ENCODE measurements at places on chromosomes 4 and X.
A peak's percentile ranks its signal among the peaks of the same experiment; 100 is the strongest.

DNA sequence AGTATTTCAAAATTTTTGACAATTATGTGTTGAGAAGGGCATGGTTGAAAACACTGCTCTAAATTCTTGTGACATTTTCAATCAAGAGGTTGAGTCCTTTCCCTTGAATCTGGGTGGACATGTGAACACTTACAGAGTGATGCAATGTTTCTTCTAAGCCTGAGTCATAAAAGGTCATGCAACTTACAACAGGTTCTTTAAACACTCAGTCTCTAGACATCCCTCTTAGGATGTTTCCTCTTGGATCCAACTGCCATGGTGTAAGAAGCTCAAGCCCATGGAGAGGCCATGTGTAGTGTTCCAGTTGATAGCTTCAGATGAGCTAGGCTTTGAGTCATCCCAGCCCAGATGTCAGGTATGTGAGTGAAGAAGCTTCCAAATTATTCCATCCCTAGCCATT lies 232.2 kb upstream of the MAOA start:
- no peak for DNase-seq

- no peak for DNase-seq
These were observed 16.0 kb downstream of the LRPAP1 start for GRCh38 chr4:3516061-3516835.

- DNase-seq = no peak
These were observed 12.0 kb downstream of the SPRY1 start for GRCh38 chr4:123408471-123409084.

- peak; percentile 81 for DNase-seq
These were observed 17.8 kb downstream of the SCD5 start for GRCh38 chr4:82780752-82781231.

DNA sequence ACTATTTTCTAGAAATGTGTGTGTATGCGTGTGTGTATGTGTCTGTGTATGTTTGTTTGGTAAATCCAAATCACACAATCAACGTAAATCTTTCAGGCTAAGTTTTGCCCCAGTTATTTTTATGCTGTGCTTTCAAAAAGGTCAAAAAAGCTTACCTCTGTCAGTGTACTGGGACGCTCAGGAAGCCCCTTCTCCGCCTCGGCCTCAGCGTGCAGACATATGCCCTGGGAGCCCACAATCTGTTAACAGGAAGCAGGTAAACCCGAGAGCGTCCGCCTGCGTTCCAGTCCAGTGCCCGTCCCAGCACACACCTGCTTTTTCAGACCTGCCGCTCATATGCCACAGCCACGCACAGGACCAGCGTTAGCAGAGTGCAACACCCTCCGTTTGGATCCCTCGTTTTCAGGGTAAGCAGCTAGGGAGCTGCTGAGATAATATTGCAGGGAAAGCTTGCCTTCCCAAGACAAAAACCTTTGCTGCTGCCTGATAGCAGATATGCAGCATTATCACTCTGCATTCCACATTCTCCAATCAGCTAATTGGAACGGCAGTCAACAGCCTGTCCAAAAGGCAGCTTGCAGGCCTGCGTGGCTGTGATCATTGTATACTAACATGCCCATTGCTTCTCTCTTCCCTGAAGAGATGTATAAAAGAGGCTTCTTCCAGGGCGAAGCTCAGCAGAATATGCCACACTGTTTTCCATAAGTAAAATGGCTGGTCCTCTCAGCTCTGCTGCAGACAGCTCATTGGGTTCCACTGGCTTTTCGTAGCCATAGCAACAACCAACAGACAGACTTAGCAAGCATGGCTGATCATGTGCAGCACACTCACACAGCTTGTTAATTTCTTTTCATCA lies at the start of gene SORBS2:
TSS of gene SORBS2 (minus strand) at position 686 of the 856 bp plus-strand sequence. CDS start 121,623 bp downstream, outside the sequence.
- no peak for DNase-seq

DNA sequence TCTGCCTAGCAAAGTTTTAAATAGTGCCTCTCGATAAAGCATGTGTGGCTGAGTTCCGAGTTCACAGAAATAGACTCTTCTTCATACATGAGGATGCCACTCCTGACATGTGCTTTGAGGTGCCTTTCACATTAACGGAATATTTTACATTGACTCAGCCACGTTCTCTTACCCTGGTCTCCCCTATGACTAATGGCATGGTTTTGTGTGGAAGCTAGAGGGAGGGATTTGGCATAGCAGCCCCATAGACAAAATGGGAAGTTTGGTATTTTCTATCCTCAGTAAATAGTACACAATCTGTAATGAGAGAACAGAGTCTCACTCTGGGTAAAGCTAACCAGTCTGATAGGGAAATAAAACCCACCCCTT lies 68.9 kb downstream of the PCDH19 start:
- no peak for DNase-seq

- DNase-seq = no peak
These were observed 12.3 kb upstream of the UBA1 start for GRCh38 chrX:47181301-47181700.

DNA sequence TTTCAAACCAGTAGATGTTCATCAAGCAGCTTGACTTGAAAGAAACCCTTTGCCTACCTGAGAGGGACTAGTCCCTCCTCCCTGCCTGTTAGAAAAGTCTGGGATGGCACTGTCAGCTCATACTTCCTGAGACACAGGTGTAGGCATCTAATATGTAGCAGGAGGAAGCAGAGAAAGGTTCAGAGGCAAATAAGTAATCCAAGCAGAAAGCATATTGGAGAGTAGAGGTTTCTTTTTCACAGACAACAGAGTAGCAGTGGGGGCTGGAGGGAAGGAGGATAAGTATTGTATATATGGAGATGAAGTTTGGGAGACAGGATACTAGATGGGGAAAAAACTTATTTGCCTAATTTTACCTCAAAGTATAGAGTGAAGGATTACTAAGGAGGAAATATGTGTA lies 81.5 kb downstream of the FNIP2 start:
- no peak for DNase-seq

DNA sequence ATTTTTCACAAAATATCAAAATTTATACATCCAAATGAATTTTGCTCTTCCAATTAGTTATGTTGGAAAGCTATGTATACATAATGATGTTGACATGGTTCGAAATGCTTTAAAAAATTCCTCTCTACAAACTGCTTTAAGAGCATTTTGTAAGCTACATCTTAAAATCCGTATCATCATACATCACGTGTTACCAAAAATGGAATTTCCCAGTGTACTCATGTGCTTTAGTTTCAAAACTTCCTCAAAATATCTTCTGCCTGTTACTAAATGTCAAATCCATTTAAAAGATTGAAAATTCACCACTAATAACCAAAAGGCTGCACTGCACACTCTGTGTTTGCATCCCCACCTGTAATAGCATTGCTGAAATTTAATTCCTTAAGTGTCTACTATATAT lies 87.9 kb downstream of the WDFY3 start:
- no peak for DNase-seq
